CD4-positive, alpha-beta T cell treated with Interleukin-17A for 1 hour (primary cell): ENCODE measurements at places on chromosomes 7 and 10.

DNA sequence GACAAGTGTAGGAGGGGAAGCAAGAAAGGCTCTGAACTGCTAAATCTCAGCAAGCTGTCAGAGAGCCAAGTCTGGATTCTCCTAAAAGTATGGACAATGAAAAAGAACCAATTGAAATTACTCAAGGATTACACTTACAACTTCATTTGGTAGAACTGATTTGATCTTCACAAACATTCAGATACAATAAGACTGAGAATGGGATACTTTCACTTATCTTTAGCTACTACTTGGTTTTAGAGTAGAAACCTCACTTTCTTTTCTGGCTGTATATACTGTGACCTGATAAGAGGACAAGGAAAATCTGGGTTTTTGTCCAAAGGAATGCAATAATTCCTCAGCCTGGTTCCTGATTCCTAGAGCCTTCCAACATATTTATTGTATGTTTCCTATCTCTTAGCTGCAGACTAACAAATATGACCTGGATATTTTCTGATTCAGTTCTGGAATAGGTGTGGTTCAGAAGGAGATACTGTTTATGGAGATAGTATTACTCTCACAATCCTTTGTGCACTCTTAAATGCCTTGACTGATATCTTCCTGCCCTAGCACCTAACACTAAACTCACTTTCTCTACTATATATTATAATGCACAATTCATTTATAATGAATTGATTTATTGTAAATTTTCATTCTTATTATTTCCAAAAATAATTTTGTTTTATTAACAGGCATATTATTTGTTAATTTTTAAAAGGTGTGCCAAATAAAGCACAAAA lies 7.3 kb downstream of the SEMA3A start:
- no peak for DNase-seq

GRCh38 chr7:33961948-33962347 lies 56.6 kb downstream of the BMPER start:
- DNase-seq, result no peak

GRCh38 chr7:106793015-106793975 lies 71.8 kb upstream of the PIK3CG start:
- DNase-seq, result peak; percentile 57

- DNase-seq, result no peak
Measured at GRCh38 chr7:157867685-157868305, 531.0 kb downstream of the DNAJB6 start.

- no peak for DNase-seq
Measured at GRCh38 chr10:86345859-86346798, 20.5 kb downstream of the GRID1 start.

DNA sequence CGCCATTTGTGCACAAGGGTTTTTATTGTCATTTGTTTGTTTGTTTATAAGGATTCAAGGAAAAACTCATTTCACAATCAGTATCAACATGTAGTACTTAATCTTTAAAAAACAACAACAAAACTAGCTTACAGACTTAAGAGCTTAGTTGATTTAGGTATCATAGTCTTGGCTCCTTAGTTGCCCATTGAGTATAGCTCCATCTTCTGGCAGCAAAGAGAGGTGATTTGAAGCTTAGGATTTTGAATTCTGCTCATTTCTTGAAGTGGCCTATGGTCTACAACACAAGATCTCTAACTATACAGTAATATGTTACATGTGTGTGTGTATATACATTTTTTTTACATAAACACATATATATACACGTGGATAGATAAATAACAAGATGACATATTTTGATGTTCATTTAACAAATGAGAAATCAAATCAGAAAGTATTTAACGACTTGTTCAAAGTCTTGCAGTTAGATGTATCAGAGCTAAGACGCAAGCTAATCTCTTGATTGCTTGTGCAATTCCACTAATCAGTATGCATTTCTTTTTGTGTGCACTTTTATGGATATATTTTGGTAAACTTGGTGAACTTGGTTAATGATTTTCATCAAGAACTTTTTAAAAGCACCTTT lies 307.3 kb downstream of the CAMK1D start:
- DNase-seq, result peak; percentile 73

DNA sequence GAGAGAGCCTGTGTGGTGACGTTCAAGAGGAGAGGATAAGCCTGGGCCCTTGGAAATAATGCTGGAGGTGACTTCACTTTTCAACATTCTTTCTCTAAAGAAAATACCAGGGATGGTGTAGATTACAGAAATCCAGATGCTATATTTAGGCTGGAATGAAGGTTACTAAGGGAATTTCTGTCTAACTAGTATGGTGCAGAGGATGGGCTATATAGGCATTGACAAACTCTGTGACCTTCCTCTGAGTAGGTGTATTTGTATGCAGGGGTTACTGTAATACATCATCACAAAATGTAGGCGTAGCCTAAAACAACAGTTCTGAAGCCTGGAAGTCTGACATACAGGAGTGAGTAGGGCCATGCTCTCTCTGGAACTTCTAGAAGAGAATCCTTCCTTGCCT lies 155.3 kb upstream of the INHBA start:
- DNase-seq, result no peak

DNA sequence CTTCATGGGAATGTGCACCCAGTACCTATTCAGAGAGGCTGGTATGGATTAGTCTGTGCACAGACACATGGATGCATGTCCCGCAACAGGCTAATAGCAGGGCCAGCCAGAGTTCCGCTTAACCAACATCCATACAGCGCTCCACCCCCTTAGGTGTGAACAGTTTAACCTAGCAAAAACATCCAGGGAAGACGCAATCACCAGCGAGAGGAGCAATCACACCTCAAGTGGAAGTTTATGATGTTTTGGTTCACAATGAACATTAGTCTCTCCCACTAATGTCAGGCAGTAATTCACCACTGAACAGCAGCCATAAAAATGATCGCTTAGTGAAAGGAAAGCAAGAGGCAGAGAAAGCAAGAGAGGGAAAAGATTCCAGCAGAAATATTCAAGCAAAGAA lies 91.1 kb downstream of the PLXNA4 start:
- DNase-seq, result no peak

DNA sequence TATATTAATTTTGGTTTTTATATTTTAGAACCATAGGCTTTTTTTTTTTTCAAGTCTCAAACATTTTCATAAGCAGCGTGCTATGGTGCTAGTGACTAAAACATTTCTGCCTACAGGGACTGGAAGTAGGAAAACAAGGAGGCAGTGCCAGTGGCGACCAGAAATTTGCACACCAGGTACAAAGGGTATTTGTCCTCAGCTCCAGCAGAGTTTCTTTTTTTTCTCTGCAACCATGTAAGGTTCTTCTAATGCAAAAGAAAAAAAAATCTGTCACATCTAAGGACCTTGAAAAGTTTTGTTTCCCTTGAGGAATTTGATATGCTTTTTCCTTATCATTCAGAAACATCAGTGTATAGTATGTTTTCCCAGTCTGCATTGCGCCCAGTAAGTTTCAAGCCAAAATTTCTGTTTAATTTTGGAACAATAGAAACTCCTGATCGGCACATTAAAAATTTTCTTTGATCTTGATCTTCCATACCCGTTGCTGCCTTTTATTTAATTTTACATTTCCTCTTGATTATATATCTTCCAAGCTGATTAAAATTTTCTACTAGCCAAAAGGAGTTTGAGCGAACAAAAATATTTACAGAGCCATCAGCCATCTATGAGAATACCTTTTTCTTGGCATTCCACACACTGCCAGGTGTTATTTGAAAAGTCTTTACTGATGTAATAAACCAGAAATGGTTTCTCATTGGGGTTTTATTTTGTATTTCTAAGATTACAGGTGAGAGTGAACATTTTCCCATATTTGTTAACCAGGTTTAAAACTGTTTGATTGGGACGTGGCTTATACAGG lies 956 bp upstream of the KLHDC10 start:
- no peak for DNase-seq

DNA sequence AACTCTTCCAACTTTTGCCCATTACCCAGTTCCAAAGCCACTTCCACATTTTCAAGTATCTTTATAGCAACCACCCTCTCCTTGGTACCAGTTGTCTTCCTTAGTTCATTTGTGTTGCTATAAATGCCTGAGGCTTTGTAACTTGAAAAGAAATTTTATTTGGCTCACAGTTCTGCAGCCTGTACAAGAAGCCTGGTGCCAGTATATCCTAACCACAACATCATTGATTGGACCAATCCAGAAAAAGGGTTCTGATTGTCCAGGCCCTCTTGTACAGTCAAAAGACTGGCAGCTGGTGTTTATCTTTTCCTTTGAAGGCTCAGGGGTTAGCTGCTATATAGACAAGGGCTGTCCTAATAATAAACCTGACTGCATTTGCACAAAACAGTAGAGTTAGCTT lies 21.1 kb upstream of the ABCC2 start:
- no peak for DNase-seq

DNA sequence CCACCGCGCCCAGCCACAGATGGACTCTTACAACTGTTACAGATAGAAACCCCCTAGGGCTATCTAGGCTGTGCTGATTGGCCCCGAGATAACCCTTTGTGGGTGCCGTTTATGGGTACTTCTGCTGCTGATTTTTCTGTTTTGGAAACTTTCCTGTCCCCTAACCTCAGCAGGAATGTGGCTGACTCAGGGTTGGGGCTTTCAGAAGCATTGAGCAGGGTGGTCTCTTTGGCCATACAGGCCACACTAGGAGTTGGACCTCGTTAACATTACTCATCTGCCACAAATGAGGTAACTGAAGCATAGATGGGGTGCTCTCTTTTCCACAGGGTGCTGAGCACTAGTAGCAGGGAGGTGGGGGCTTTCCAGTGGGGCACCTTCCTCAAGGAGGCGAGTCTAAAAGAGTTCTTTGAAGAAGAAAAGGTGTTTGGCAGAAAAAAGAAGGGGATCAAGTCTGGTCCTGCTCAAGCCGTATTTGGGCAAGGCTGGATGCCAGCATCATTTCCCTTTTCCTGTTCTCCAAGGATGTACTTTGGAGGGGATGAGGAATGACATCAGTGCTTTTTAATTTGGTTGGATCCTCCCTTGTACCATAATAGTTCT lies 6.4 kb downstream of the ZSCAN25 start:
- DNase-seq, result peak; percentile 20

- DNase-seq, result no peak
Measured at GRCh38 chr7:40701836-40702551, 567.2 kb downstream of the SUGCT start.

DNA sequence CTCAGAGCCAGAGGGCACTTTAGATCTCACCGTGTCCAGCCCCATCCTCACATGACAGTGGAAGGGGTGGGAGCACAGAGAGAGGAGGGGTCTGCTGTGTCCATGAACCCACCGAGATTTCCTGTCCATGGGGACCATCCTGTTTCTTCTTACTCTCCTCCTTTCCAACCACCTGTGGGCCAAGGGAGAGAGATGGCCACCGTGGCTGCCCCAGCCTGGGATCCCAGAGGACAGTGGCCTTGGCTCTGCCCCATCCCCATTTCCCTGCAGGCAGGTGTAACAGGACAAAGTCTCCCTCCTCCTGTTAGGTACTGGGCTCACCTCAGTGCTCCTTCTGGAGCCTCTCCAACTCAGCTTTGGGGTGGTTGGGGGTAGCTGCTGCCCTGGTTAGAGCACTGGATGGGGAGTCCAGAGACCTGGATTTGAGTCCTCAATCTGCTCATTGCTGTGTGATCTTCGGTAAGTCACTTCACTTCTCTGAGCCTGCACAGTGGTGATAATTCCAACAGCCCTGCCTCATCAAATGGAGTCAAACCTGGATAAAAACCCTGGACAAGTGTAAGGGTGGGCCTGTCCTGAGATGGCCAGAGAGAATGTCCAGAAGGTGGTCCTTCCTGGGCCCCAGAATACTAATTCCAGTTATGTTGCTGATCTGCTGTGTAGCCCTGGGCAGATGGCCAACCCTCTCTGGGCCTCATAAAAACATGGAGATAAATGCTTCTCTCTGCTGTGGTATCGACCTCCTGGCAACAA lies 17.8 kb upstream of the PCBD1 start:
- no peak for DNase-seq

DNA sequence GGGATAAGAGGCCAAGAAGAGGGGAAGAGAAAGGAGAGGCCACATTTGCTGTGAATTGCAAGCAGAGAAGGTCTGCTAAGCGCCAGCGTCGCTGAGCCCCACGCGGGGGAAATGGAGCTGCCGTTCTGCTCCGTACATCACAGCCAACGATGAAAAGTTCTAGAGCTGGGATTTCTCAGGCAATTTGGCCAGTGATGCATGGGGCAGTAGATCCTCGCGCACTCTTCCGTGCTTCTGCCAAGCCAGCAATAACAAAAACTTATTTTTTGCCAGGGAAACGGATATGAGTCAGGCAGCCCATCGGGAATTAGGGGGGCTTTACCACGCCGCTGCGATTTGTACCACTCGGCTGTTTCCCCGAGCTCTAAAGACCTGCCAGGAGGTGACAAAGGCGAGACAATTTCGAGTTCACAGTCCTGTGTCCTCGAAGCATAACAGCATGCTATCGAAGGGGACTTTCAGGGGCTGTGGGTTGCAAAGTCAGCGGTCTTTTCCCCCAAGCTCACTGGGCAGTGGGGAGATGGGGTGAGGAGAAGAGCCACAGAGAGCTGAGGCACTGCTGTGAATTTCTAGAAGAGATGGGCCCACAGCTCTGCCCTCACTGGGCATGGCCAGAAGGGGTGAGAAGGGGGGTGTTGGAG lies 30.0 kb upstream of the SLF2 start:
- no peak for DNase-seq

- DNase-seq, result no peak
Measured at GRCh38 chr7:128056901-128057300, 25.7 kb upstream of the LRRC4 start.

DNA sequence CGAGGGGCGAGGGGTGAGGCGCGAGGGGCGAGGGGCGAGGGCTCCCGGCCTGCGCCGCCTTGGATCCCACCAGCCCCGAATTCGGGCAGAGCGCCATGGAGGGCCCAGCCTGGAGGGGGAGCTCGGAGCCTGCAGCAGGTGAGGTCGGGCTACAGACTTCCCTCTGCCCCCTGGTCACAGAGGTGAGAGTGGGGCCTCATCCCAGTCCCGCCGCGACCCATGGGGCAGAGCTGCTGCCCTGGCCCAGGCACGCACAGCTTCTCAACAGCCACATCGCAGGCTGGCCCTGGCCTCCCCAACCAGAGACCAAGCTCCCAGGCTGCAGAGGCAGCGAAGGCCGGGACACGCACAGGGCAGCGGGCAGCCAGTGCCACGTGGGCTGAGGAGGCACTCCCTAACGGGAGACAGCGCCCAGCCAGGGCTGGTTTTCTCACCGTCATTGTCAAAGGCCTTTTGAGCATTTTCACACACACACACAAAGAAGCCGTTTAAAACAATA lies 191.8 kb downstream of the PTPRN2 start:
- DNase-seq, result no peak

- no peak for DNase-seq
Measured at GRCh38 chr10:33478675-33479125, 144.2 kb upstream of the NRP1 start.

- no peak for DNase-seq
Measured at GRCh38 chr10:43308515-43308914, 41.6 kb upstream of the RASGEF1A start.

- DNase-seq, result no peak
Measured at GRCh38 chr10:14717552-14717951, 57.1 kb downstream of the FAM107B start.

DNA sequence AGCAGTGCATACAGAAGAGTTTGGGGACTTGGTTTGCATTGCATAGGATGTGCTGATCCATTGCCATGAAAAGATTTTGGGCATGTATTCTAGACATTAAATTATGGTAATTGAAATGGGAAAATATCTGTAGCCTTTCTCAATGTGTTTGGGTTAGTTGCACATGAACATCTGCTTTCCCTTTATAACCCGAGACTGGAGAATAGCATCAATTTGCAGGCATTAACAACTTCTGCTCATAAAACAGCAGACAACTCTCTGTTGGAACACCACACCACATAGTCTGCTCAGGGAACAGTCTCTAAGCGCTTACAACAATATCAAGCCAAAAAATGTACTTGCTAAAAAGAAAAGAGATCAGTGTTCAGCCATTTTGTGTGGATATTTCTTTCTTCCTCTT lies 1391.1 kb upstream of the LRRTM3 start:
- no peak for DNase-seq

- DNase-seq, result no peak
Measured at GRCh38 chr7:25752154-25752553, 399.8 kb upstream of the NFE2L3 start.
